ENCODE measurements at places on chromosomes 16 and 17.

- DNase-seq, result peak; percentile 89
Measured at GRCh38 chr17:77264617-77265230, 124.0 kb downstream of the SEC14L1 start.

GRCh38 chr17:78401246-78401645 lies 22.8 kb downstream of the PGS1 start:
- no peak for DNase-seq

DNA sequence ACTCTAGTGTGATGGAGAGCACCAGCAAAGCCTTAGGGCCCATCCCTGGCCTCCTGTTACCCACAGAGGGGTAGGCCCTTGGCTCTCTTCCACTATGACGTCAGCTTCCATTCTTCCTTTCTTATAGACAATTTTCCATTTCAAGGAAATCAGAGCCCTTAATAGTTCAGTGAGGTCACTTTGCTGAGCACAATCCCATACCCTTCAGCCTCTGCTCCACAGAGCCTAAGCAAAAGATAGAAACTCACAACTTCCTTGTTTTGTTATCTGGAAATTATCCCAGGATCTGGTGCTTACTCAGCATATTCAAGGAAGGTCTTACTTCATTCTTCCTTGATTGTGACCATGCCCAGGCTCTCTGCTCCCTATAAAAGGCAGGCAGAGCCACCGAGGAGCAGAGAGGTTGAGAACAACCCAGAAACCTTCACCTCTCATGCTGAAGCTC lies at the start of gene CCL8:
Gene CCL8 (plus strand): TSS at position 397 of the 445 bp plus-strand sequence. CDS start 67 bp downstream, outside the sequence.
- DNase-seq, result no peak

- no peak for DNase-seq
Measured at GRCh38 chr16:67268136-67268579, 11.2 kb upstream of the PLEKHG4 start.

- DNase-seq, result no peak
Measured at GRCh38 chr16:24980077-24980793, 34.9 kb downstream of the ARHGAP17 start.

GRCh38 chr16:35798885-35799426 lies 2339.5 kb downstream of the TP53TG3F start:
- no peak for DNase-seq

DNA sequence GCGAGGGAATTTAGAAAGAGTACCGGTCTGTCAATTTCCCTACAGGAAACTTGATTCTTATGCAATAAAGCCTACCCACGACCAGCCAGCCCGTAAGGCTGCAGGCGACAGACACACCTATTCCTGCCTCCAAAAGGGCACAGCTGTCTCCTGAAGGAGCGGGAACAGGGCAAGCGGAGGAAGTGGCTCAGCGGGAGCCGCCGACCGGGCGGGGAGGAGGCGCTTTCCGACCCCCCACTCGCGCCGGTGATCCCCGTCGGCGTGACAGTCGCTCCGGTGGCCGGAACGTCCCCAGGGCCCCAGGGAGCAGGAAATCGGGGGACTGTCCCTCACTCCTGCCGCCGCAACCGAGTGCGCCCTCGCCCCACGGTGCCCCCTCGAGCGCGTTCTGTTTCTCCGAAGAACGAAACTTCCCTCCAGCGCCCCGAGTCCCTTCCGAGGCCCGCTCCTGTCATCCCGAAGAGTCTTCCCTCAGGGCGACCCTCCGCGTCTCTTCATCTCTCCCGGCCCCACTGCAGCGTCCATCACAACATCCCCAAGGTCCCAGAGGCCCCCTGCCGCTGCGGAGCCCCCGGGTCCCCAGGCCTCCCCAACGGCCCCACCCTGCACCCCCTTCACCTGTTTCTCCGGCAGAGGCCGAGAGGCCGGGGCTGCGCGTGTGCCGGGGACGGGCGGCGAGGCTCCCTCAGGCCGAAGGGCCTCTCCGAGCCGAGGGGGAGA lies 421 bp downstream of the STAT3 start:
- no peak for DNase-seq

GRCh38 chr16:2209258-2210008 lies 1.2 kb downstream of the BRICD5 start:
- no peak for DNase-seq

GRCh38 chr16:75235721-75236193 lies 15.7 kb downstream of the BCAR1 start:
- DNase-seq, result no peak

DNA sequence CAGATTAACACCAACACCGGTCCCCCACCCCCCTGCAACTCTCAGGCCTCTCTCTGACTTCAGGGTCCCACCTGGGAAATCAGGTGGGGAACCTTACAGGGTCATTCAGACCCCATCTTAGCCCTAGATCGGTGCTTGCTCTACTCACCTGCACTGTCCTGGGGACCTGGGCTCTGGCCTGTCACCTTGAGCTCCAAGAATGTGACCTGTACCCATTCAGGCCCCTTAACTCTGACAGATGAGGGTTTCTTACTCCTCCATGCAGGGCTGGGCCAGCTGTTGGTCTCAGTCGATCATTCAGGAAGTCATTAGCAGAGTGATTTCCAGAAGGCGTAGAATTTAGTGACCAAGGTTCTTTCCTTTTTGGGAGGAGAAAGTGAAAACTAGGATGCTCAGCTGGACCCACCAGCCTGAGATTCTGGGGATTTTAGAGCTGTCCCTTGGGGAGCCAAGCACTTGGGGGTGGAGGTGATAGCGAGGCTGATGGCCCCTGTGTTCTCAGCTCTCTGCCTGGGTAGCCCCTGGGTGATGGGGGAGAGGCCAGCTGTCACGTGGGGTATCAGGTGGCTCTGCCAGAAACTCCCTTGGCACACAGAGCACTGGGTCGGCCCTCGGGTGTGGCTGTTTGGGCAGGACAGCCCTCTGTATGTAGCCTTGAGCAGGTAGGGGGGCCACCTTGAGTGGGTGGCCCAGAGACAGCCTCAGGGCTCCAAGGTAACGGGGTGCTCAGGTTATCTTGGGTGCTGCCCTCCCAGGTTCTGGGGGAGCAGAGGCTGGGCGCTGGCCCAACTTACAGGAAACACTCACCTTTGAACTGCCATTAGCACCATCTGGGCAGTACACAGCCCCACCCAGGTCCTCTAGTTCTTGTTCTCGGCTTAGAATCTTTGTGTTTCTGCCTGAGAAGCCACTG lies 724 bp downstream of the MVP start:
- no peak for DNase-seq

DNA sequence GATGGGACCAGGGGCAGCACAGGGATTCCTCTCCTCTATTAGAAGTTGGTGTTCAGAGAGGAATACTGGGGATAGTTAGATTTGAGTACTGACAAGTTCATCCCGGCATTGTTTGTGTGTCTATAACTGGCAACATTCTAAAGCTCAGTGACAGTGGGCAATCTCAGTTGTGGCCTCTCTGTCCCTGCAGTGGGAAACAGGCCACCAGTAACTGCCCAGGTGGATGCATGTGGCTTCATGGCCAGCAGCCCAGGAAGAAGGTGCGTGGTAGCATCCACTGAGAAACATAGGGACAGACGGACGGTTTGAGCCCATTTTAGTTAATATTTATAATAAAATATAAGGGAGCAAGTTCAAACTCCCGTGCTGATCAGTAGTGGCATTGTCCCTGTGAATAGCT lies 51.5 kb downstream of the B9D1 start:
- DNase-seq, result no peak

- DNase-seq, result no peak
Measured at GRCh38 chr16:61887903-61888302, 148.3 kb downstream of the CDH8 start.

DNA sequence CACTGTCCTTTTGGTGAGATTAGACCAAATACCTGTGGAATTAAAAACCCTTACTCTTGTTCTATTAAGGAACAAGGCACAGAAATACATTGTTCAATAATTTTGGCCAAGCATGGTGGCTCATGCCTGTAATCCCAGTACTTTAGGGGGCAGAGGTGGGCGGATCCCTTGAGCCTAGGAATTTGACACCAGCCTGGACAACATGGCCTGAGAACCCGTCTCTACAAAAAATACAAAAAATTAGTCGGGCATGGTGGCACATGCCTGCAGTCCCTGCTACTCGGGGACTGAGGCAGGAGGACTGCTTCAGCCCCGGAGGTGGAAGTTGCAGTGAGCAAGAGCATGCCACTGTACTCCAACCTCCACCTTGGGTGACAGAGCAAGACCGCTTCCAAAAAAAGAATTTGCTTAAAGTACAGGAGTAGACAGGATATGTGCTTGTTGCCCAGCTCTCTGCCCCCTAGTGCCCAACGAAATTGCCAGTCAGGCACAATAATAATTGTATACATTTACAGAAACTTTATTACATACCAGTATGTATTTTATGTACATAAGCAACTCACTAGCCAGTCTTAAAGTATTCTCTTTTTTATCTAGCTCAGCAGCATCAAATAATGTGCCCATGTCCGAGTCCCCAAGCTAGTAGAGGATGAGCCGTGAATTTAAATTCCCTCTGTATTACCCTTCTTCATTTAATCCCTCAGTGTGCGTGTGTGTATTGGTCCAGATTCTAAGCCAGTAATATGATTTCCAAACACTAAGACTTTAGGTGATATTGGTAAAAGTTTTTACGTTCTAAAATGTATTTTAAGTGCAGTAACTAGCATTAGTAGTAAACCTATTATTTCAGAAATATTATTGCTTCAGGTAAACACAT lies 1.4 kb downstream of the THUMPD1 start:
- DNase-seq, result no peak

GRCh38 chr16:2296661-2297505 lies 29.0 kb upstream of the RNPS1 start:
- DNase-seq, result no peak

DNA sequence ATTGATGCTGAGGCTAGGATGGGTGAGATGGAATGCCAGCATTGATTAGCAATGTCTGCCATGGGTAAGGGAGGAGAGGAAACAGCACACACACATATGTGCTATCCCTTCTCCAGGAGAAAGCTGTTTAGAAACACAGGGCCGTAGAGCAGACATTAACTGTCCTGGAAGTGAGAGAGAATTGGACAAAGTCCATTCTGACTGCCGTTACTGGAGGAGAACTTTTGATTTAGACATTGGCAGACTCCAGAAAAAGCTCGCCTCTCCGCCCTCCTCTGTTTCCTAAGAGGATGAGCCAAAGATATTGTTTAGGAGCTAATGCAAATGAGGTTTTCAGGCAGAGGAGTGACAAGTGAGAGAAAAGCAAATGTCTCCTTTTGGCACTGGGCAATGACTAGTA lies 237.0 kb downstream of the HAPSTR1 start:
- DNase-seq, result no peak

DNA sequence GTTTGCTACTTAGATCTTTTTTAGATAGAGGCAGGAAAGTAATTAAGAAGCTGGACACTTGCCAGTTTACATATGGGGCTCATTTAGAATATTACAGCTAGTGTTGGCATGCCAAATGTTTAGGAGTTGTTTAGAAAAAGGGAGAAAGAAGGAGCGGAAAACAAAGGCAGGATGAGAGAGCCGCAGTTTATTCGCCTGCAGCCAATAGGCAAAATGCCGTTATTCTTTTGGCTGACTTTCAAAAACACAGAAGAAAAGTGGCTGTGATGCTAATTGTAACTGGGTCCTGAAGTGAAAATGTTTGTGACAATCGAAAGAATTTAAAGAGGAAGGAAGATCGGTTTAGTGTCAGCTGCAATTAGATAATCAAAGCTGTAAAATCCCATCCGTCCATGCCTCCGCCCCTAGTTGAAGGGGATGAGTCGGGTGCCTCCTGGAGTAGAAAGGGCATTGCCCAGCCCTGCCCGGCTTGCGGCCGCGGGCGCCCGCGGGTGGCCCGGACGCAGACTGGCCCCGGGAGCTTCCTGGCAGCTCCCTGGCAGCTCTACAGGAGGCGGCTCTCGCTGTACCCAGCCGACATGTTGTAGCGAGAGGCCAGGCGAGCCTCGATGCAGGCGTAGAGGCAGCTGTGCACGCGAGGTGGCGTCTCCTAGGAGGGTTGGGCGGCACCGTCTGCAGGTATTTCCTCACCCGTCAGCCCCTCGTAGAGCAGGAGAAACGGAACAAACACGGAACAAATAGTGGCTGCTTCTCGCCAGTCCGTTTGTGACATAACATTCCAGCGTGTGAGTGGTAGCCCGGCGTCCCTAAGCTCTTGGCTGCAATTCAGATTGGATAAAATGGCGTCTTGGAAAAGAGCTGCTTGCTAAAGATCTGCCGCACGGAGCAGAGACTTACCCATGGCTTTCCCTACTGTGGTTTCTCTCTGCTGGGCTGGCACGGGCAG lies 82.2 kb downstream of the TNRC6C start:
- DNase-seq, result peak; percentile 60

- DNase-seq, result no peak
Measured at GRCh38 chr16:79339863-79340262, 260.7 kb downstream of the MAF start.

DNA sequence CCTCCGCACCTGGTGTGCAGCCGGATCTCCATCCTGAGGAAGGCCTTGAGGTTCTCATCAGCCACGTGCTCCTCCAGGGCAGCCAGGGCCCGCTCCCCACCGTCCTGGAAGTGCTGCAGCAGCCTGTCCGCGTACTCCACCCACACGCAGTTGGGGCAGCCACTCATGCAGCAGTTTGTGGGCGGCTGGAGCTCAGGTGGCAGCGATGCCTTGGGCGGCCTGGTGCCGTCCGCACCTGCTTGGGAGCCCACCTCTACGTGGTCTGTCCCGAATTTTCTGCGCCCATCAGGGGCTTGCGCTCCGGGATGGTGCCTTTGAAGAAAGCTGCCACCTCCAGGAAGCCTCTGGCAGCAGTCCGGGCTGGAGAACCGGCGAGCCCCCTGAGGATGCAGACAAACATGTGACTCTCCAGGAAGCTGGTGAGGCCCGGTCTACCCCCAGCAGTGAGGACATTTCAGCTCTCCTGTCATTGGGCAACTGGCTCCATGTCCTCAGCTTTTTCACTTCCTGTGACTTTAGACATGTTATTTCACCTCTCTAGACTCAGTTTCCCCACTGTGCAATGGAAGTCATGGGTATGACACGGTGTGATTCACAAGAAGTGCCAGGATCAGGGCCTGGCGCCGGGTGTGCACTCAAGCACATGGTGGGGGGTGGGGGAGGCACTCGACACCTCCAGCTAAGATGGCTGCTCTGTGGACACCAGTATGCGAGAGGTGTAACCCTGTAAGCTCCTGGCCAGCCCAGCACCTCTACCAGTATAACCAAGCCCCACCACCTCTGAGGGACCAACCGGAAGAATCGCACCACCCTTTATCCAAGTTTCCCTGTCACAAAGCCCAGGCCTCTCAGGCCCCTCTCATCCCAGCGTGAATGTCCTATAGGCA lies 957 bp downstream of the OXLD1 start:
- no peak for DNase-seq
